ENCODE measurements at places on chromosomes 6 and 20.

GRCh38 chr6:138499303-138500018, at the start of gene NHSL1:
NHSL1 (minus strand) TSS chr6:138499494; CDS start chr6:138499290, 204 bp downstream.
- no peak for DNase-seq

- DNase-seq = no peak
Measured at GRCh38 chr6:24376871-24377270, 19.0 kb upstream of the DCDC2 start.

- no peak for DNase-seq
Measured at GRCh38 chr20:47576516-47577033, 74.9 kb downstream of the NCOA3 start.

DNA sequence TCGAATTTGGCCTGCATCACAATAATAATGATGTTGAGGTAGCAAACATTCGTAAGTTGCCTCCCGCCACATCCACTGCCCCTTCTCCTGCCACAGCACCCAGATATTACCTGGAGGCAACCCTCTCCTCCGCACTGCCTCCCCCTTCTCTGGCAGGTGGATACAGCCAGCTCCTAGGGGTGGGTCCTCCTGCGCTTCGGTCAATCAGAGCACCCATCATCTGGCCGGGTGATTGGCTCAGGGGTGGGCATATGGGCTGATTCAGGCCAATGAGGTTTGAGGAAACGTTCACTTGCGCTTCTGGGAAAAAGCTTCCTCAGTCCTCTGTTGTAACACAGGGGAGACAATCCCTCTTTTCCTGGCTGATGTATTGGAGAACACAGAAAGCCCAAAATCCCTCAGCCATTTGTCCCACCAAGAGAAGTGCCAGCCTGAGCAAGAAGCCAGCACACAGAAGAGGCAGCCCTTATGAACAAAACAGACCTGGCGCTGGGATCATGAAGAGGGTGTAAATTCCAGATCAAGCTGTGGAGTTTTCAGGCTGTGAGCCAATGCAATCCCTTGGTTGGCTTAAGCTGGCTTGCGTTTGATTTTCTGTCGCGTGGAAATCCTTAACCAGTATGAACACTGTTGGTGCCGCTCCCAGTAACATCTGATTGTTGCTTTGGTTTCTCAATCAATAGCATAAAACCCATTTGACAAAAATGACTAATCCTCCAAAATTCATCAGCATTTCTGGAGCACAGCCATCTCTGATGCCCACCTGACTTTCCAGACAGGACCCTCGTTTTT, 82.2 kb downstream of the PRDM1 start:
- no peak for DNase-seq

- no peak for DNase-seq
Measured at GRCh38 chr6:108589244-108589791, 28.6 kb downstream of the FOXO3 start.

DNA sequence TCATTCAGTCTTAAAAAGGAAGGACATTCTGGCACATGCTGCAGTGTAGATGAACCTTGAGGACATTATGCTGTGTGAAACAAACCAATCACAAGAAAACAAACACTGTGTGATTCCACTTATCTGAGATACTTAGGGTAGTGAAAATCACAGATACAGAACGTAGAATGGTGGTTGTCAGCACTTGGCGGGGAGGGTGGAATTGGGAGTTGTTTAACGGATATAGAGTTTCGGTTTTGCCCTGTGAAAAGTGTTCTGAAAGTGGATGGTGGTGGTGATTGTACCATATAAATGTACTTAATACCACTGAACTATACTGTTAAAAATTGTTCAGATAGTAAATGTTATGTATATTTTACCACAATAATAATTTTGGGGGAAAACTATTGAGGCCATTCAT, 18.4 kb downstream of the KAT14 start:
- DNase-seq = no peak

- no peak for DNase-seq
Measured at GRCh38 chr20:17612992-17613327, 43.1 kb downstream of the DSTN start.

GRCh38 chr20:6053776-6054688, at the start of gene LRRN4:
LRRN4 (minus strand) TSS chr20:6054060; CDS start chr20:6052799, 1,261 bp downstream.
- DNase-seq = no peak

GRCh38 chr6:28811873-28812272, 111.9 kb downstream of the TRIM27 start:
- no peak for DNase-seq

GRCh38 chr20:51985013-51985415, 182.7 kb upstream of the SALL4 start:
- DNase-seq = no peak

DNA sequence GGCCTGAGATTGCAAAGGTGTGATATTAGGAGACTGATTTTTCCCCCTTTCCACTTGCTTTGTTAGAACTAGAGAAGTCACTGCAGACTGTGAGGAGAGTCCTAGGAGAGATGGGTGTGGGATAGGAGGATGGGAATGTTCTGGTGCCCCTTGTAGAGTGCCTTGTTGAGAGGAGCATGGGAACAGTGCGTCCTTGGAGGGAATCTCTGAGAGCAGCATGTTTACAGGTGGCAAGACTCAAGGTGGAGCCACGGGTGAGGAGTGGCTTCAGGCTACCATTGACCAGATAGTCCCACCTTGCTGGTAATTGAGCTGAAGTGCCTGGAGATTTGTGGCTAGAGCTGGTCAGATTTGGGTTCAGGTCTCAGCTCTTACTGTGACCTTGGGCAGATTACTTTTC, 6.0 kb downstream of the PLCG1 start:
- no peak for DNase-seq

GRCh38 chr20:36305602-36306551, at the start of gene DLGAP4:
DLGAP4 (plus strand) TSS chr20:36306339; CDS start chr20:36431718, 125,379 bp downstream.
- DNase-seq = no peak

DNA sequence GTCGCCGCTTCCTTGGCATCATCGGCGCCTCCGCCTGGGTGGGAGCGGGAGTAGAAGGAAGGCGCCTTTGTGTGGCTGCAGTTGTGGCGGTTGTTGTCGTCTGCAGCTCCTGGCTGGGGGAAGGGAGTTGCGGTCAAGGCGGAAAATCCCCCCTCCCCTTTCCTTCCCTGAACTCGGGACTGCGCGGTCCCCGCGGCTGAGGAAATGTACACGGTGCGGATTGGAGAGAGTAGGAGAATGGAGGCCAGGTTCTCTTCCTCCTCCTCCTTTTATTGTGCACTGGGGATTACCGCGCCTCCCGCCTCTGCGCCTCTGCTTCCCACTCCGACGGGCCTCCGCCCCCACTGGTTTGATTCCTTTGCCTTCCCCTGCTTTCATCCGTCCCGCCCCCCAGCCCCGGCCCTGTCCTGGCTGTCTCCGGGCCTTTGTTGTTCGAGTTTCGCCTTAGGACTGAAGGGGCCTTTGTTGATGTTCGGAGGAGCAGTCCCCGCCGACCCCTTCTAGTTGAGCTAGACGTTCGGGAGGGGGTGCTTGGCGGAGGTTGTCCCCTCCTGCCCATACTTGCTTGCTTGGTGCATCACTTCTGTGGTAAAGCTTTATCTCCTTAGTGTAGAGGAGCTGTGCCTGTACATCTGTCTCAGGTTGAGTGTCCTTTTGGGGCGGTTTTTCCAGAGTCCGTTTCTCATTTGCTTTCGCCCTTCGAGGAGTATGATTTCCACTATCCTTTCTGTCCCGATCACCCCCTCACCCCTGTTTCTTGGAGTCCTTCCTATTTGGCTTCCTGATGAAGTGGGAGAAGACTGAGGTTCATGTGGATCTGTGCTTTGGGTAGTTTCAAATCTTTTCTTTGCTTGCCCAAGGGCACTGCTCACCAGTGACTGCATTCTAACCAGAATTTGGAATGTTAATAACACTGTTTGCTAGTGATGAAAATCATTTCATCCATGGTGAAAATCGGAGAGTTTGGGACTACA, 764 bp downstream of the ZNF292 start:
- peak; percentile 29 for DNase-seq

DNA sequence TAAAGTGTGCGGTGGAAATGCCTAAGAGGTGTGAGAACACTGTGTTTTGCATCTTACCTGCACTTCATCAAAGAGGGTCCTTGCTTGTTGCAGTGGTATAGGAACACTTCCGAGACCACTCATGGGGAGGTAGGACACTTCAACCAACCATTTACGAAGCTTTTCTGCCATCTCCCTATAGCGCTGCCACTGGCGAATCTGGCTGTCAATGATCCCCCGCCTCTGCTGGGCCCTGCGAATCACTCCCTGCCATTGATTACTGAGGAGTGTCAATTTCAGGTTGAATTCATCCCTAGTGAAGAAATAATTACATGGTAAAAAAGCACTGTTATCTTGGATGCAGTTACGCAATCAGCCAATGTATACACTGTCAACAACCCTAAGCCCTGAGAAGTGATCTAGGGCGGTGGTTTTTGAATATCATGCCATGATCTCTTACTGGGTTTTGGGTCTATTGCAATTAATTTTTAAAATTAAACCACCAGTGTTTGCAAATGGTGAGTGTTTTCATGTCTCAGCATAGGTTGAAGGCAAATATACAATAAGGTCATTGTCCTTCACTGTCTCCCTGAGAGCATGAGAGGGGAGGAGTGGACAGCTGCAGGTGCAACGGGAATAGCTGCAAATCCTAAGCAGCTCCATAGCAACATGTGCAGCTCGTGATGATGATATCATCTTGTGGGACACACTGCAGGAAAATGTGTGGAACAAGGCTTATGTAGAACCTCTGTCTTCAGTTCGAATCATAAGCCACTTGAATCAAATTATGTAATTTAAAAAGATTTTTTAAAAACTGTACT, 400.6 kb downstream of the ESR1 start:
- DNase-seq = no peak

DNA sequence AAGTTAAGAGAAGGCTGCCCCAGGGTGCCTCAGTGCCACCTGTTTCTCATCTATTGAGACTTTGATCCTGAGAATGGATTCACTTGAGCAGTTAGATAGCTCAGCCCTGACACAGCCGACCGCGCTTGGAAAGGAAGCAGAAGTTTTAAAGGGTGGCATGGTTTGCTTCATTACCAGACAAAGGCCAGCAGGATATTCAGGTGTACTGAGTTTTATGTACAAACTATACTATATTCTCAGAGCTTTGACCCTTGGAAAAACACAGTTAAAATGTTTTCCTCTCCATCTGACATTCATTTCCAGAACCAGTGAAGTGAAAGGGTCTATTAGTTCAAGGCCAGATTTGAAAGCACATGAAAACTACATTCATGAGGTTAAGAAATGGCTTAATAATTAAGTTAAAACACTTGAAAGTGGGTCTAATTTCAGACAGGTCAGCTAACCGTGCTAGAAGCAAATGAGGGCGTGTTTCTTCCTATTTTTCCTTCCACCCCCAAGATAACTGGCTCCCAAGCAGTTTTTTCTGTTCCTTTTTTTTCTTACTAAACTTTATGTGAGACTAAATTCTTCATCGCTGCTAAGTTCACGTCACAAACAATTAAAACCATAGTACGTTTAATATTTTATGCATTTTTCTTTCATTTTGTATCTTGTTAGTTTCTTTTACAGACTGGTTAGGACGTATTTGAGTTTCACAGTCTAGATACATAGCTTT, 385.3 kb upstream of the SOX4 start:
- no peak for DNase-seq

DNA sequence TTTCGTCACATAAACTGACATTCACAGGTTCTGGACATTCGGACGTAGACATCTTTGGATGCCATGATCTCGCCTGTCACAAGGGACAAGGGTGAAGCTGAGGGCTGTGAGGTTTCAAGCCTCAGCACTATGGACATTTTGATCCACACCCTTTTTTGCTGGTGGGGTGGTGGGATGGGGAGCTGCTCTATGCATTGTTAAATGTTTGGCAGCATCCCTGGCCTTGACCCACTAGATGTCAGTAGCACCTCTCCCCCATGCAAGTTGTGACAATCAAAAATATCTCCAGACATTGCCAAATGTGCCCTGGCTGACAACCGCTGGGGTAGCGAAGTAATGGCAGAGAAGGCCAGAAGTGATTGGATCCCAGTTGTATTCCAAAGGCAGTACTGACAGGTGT, 229.4 kb downstream of the TSHZ2 start:
- DNase-seq = no peak

DNA sequence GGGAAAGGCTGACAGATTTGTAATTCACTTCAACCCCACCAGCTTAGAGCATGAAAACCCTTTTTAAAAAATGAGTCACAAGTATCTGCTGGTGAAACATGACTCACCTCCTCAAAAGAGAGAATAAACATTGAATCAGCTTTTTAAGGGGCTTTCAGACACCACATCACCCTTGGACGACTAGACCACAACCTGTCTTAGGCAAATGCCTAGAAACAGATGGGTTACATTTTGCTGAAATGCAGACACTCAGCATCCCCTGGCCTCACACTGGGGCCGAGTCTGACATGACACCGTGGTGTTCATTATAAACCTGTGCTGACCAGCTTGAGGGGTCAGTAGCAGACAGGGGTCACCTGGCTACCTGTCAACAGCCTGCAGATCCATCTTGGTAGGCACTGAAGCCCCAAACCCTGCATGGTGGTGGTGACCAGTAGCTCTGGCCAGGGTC, 175.3 kb upstream of the CST7 start:
- no peak for DNase-seq

DNA sequence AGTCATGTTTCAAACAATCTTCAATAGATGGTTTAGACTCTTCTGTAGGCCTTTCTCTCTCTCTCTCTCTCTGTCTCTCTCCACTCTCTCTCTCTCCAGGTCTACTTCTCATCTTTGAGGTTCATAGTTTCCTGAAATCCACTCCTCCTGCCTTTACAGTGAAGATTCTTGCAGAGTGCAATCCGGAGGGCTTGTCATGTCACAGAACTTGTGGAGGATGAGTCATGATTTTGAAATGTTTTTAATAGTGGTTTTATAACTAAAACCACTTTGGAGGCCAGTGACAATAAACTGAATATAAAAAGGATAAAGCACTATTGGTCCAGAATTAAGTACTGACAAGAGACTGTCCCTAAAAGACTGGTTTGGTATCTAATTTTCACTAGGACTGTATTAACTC, 156.3 kb downstream of the KIF6 start:
- no peak for DNase-seq

DNA sequence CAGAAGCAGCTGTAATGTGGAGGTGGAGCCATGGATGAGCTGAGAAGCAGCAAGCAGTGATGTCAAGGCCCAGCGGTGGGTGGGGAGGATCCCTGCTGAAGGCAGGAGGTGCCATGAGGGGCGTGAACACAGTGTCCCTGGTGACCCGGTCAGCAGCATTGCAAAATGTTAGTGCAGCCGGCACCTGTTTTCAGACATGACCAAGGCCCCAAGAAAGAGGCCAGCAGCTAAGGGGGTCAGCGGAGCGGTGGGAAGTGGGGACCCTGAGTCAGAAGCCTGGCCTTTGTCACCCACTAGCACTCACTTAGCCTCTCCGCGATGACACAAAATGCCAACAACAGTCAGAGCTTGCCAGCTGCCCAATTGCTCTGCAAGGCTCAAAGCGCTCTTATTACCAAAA, 51.9 kb downstream of the TMEM242 start:
- no peak for DNase-seq

- DNase-seq = no peak
Measured at GRCh38 chr20:37356387-37356786, 10.4 kb downstream of the SRC start.

DNA sequence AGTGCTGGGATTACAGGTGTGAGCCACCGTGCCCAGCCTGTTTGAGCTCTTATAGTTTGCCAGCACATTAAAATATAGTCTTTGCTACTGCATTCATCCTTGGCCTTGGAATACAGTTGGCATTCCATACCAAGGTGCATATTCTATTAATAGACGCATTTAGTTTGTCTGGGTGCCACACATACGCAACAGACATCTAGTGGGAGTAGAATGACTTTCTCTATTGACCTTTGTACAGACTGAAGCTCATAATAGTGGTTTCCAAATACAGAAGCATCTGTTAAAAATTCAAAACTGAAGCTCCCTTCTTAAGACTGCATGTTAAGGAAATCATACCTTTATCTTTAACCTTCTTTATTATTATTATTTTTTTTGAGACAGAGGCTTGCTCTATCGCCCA, 46.7 kb upstream of the FNDC1 start:
- no peak for DNase-seq

GRCh38 chr6:40232698-40233097, 298.4 kb upstream of the MOCS1 start:
- DNase-seq = no peak
